Mesothelial cell of epicardium (in vitro differentiated cells): ENCODE measurements at places on chromosomes 16 and 17. TPM values are rescaled to one million over a fixed set of nuclear protein-coding genes. Genes with fewer than 3 reads are reported as not detected.
A peak's percentile ranks its signal among the peaks of the same experiment; 100 is the strongest.

The TP53TG3 gene
- not detected in 3 replicates for total RNA-seq

The DOC2A gene
- 5.3 to 6.4 TPM (median 5.7 TPM) in 3 replicates for total RNA-seq

The HMOX2 gene
- total RNA-seq, result 26.3 to 30.9 TPM (median 27.5 TPM) in 3 replicates

The SIAH1 gene
- total RNA-seq, result 41.5 to 44.0 TPM (median 43.8 TPM) in 3 replicates

The WFDC1 gene
- total RNA-seq, result 2.2 to 3.0 TPM (median 2.6 TPM) in 3 replicates

The ADAP2 gene
- 0.36 to 2.3 TPM (median 1.9 TPM) in 3 replicates for total RNA-seq

The ARL5C gene
- total RNA-seq, result 0.40 TPM in 1 of 3 replicates, not detected in the others

GRCh38 chr17:5675625-5676421, 91.5 kb upstream of the NLRP1 start:
- DNase-seq, result no peak
- H3K27ac ChIP-seq, result no peak overlapping the region
- peaks cover 8% of the 10 kb centered on the region for H3K27me3 ChIP-seq
- H3K4me3 ChIP-seq, result no peak overlapping the region
- H3K4me1 ChIP-seq, result peaks cover 4% of the 10 kb centered on the region

- no peak for DNase-seq
- peaks cover 19% of the 10 kb centered on the region for H3K4me1 ChIP-seq
- H3K4me3 ChIP-seq, result no peak overlapping the region
- H3K27me3 ChIP-seq, result no peaks in the 10 kb centered on the region
Measured at GRCh38 chr17:72189768-72190593, 69.2 kb downstream of the SOX9 start.

- no peak overlapping the region for H3K27ac ChIP-seq
- DNase-seq, result no peak
- no peaks in the 10 kb centered on the region for H3K4me1 ChIP-seq
- H3K36me3 ChIP-seq, result peaks cover 14% of the 10 kb centered on the region
Measured at GRCh38 chr17:9512323-9513168, 63.1 kb downstream of the STX8 start.

- H3K4me1 ChIP-seq, result peaks cover 64% of the 10 kb centered on the region
- H3K4me3 ChIP-seq, result no peak overlapping the region
- H3K36me3 ChIP-seq, result peaks cover 2% of the 10 kb centered on the region
Measured at GRCh38 chr17:57919918-57920317, 35.3 kb downstream of the CUEDC1 start.

GRCh38 chr16:82082543-82083244, 47.6 kb downstream of the HSD17B2 start:
- no peaks in the 10 kb centered on the region for H3K36me3 ChIP-seq
- H3K27me3 ChIP-seq, result peaks cover 9% of the 10 kb centered on the region
- no peaks in the 10 kb centered on the region for H3K4me1 ChIP-seq
- H3K4me3 ChIP-seq, result no peak overlapping the region

- no peaks in the 10 kb centered on the region for H3K36me3 ChIP-seq
- H3K27ac ChIP-seq, result peak overlapping the region; percentile 98
- peaks cover 45% of the 10 kb centered on the region for H3K4me1 ChIP-seq
Measured at GRCh38 chr17:81328978-81329926, 34.1 kb upstream of the SLC38A10 start.

DNA sequence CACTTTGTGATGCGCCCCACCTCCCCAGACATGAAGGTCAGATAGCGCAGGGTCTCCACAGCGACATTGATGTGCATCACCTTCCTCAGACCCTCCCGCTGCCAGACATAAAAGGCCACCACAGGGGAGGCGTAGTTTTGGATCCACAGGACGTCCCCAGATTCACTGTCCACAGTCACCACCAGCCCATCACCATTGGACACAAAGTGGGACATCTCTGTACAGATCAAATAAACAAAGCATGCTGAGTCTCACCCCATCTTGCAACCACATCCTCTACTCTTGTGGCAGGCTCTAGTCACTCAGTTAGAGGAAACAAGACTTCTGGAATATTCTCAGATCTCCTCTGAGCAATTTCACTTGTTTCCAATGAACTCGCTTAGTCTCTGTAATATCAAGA, 46.3 kb upstream of the ICAM2 start:
- H3K27ac ChIP-seq, result no peak overlapping the region
- no peaks in the 10 kb centered on the region for H3K27me3 ChIP-seq
- no peak overlapping the region for H3K4me3 ChIP-seq
- peaks cover 5% of the 10 kb centered on the region for H3K4me1 ChIP-seq
- peaks cover 55% of the 10 kb centered on the region for H3K36me3 ChIP-seq
- DNase-seq, result no peak

DNA sequence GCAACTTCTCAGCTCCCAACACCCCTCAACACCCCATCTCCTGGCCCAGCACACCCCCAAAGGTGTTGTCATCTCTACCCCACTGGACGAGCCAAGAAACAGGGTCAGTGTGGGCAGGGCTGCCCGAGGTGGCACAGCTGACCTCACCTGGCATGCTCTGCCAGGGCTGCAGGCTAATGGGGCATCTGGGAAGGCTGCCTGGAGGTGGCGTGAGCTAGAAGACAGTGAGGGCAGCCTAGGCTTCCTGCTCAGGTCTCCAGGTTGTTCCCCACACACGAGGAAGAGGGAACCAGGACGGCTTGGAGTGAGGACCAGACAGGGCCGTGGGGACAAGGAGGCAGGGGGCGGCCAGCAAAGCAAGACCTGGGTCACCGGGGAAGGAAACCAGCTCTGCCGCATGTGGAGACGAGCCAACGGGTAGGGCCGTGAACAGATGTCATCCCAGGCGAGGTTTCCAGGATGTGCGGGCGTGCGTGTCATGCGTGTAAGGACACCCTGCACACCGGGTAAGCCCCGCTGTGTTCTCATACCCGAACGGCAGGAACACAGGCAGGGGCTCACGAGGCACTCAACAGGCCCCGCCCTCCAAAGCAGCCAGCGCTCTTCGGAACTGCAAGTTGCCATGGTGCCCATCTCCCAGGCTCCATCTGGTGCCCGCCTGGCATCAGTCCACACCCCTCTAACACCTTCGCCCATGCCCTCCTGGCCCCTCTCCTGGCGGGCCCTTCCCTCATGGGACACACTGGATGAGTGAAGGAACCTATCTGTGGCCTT, 29.6 kb upstream of the PVALEF start:
- no peaks in the 10 kb centered on the region for H3K4me1 ChIP-seq
- H3K27ac ChIP-seq, result no peak overlapping the region
- no peak for DNase-seq
- H3K4me3 ChIP-seq, result no peak overlapping the region

DNA sequence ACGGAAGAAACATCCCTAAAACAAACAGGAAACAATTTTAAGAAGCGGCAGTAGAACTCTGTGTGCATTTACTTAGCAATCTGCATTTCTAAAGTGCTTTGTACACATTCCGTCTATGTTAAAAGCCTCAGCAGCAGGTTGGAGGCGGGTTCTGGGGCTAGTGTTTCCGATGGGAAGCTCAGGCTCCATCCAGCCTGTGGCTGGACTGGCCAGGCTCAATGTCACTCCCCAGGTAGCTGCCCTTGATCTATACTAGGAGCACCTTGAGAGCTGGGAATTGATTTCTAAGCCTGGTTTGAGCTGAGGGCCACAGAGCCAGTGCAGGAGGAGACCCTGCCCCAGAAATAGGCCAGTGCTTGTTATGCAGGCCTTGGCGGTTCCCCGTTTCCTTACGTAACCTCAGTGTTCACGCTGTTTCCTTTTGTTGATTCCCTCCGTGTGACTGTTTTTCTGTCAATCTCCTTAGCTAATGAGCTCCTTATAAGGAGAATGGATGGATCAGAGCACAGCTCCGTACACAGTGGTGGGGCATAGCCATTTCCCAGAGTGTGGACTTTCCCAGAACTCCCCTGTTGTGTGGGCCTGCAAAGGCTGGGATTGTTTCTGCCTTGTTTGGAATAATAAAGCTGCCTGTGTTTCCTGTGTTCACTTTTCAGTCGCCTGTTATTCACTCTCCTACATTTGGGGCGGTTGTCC, 21.4 kb downstream of the ADORA2B start:
- peaks cover 28% of the 10 kb centered on the region for H3K4me1 ChIP-seq
- H3K36me3 ChIP-seq, result no peaks in the 10 kb centered on the region
- peak overlapping the region; percentile 89 for H3K27ac ChIP-seq
- DNase-seq, result no peak

DNA sequence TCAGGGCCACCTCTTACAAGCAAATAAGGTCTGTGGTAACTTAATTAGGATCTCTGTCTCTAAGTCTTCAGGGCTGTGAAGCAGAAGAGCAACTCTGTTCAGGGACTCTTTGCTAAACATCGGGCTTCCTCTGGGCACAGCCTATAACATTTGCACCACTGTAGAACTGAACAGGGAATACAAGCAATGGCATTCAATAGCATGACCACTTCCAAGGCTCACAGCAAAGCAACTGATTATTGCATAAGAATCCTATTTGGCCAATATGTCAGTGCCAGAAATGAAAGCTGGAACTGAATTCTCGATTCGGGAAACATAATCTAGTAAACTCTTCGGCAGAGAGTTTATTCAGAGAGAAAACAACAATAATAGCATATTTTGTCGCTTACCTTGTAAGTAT, 92.2 kb upstream of the AMZ2 start:
- no peaks in the 10 kb centered on the region for H3K36me3 ChIP-seq
- H3K27me3 ChIP-seq, result no peaks in the 10 kb centered on the region
- H3K4me3 ChIP-seq, result no peak overlapping the region
- no peak overlapping the region for H3K27ac ChIP-seq

DNA sequence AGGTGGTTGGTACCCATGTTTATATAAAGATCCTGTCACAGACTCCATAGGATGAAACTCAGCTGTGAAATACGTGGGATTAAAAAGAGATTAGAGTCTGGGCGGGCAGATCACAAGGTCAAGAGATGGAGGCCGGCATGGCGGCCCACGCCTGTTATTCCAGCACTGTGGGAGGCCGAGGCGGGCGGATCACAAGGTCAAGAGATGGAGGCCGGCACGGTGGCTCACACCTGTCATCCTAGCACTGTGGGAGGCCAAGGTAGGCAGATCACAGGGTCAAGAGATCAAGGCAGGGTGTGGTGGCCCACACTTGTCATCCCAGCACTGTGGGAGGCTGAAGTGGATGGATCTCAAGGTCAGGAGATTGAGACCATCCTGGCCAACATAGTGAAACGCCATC, 3.9 kb downstream of the ANAPC11 start:
- H3K4me1 ChIP-seq, result peaks cover 6% of the 10 kb centered on the region
- H3K4me3 ChIP-seq, result no peak overlapping the region
- DNase-seq, result no peak
- H3K27me3 ChIP-seq, result no peaks in the 10 kb centered on the region
- H3K27ac ChIP-seq, result no peak overlapping the region

- H3K27me3 ChIP-seq, result no peaks in the 10 kb centered on the region
- H3K4me3 ChIP-seq, result no peak overlapping the region
- no peaks in the 10 kb centered on the region for H3K4me1 ChIP-seq
Measured at GRCh38 chr17:67680445-67681224, 37.1 kb upstream of the NOL11 start.

DNA sequence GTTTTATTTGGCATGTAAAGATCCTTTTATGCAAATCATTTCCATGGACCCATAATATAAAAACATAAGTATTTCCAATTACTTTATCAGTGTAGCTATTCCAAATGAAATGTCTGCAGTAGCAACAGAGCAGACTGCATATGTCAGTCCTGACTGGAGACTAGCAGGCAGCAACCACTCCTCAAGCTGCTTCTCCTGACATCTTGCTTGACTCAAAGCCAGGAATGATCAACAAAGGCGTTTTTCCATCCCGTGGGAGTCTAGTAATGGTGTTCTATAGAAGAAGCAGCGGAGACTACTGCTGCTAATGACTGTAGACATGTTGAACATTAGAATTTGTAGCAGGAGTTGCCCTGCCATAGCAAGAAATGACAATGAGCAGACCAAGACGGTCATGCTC, 73.2 kb upstream of the AKTIP start:
- H3K4me3 ChIP-seq, result no peak overlapping the region
- H3K36me3 ChIP-seq, result peaks cover 6% of the 10 kb centered on the region
- H3K4me1 ChIP-seq, result no peaks in the 10 kb centered on the region

DNA sequence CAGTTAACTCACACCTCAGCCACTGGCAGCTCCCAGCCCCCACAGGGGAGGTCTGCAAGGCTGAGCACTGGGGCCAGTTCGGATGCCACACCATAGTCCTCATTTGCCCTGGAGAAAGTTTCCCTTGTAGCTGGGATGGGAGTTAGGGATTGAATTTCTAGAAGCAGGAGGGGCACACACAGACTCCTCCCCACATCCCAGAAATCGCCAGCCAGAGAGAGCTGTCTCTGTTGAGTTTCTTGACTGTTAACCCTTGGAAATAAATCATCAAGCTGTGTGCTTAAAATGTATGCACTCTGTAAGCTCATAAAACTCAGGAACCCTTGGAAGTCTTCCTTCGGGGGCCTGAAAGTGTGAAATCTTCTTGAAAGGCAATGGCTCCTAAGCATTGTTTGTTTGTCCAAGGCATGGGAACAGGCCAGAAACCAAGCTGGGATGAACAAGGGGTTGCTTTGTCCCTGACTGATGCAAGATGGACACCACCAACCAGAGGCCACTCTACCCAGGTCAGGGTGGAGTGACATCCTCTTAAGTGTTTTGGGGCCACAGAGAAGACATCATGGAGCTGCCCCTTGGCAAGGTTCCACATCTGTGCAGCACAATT, 394 bp upstream of the PRM3 start:
- no peaks in the 10 kb centered on the region for H3K36me3 ChIP-seq
- H3K4me3 ChIP-seq, result no peak overlapping the region
- H3K27me3 ChIP-seq, result no peaks in the 10 kb centered on the region

GRCh38 chr16:77794586-77794985, 6.2 kb downstream of the VAT1L start:
- no peaks in the 10 kb centered on the region for H3K36me3 ChIP-seq
- DNase-seq, result no peak
- H3K27me3 ChIP-seq, result peaks cover 46% of the 10 kb centered on the region

DNA sequence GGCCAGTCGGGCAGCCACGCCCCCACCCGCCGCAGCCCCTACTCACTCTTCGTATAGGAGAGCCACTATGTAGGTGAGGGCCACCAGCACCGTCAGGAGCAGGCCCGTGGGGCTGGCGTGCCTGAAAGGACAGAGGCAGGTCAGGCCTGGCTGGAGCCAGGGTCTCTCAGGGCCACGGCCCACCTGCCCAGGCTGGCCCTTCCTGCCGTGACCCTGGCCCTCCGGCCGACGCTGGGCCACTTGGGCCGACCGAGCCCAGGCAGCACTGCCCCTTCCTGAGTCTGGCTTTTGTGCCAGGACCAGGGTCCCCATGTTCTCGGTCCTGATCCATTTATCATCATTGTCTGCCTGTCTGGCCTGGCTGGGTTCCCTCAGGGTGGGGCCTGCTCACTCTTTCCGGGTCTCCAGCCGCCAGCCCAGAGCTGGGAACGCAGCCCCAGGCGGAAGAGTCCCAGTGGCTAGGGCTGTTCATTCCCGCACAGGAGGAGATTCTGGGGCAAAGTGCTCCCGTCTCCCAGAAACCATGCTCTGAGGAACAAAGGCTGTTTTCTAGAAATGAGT, 10.1 kb upstream of the RASD1 start:
- no peak overlapping the region for H3K4me3 ChIP-seq
- H3K27ac ChIP-seq, result no peak overlapping the region
- H3K36me3 ChIP-seq, result no peaks in the 10 kb centered on the region
- no peak for DNase-seq
